NCI-H1417 (cell line): ENCODE measurements at places on chromosomes 12 and 14.
A peak's percentile ranks its signal among the peaks of the same experiment; 100 is the strongest.

- DNase-seq, result no peak
These were observed 35.5 kb upstream of the SFSWAP start for GRCh38 chr12:131675126-131676080.

DNA sequence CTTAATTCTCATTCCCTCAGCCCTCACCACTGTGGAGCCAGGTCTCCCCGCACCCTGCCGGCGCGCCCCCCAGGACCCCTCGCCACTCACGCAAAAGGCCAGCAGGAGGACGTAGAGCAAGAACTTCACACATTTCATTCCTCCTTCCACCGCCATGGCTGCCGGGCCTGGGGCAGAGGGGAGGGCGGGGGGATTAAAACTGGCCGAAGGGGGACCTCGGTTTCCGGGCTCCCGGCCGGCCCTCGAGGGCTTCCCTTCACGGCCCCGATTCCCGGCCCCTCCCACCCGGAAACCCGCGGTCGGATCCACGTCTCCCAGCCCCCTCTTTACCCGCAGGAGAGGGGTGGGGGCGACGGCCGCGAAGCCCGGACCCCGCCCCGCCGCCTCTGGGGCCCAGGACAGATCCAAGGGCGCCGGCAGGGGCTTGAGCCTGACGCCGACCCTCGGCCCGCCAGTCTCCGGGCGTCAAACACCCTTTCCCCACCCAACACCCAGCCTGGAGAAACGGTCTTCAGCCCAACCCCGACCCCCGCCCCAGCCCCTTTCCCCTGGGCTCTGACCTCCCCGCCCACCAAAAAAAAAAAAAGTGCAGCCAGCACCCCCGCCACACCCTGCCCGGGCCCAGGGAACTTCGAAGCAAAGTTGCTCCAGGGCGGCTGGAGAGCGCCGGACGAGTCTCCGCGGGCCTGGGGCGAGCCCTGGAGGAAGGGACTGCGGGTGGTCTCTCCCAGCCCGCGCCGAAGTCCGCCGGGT, 447 bp downstream of the CD63 start:
- DNase-seq, result peak; percentile 42

DNA sequence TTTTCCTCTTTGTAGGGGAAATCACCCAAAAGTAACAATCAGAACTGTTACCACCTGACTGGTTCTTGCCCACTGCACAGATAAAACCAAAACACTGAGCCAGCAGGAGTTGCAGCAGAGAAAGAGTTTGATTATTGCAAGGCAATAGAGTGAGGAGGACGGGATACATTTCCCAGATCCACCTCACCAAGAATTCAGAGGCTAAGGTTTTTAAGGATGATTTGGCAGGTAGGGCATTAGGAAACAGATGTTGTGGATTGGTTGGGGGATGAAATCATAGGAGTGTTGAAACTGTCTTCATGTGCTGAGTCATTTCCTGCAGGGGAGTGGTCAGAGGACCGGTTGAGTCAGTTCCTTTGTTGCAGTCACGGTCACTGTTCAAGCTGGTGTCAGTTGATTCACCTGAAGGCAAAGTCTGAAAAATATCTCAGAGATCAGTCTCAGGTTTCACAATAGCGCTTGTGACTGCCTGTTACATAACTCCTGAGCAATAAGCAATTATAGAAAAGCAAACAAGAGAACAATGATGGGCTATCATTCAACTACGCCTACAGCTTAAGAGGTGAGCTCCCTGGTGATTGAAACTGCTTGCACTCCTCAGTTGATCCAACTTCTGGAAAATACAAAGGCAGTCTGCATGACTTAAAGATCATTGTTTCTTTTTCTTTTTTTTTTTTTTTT, 20.3 kb upstream of the AMN1 start:
- peak; percentile 93 for DNase-seq

DNA sequence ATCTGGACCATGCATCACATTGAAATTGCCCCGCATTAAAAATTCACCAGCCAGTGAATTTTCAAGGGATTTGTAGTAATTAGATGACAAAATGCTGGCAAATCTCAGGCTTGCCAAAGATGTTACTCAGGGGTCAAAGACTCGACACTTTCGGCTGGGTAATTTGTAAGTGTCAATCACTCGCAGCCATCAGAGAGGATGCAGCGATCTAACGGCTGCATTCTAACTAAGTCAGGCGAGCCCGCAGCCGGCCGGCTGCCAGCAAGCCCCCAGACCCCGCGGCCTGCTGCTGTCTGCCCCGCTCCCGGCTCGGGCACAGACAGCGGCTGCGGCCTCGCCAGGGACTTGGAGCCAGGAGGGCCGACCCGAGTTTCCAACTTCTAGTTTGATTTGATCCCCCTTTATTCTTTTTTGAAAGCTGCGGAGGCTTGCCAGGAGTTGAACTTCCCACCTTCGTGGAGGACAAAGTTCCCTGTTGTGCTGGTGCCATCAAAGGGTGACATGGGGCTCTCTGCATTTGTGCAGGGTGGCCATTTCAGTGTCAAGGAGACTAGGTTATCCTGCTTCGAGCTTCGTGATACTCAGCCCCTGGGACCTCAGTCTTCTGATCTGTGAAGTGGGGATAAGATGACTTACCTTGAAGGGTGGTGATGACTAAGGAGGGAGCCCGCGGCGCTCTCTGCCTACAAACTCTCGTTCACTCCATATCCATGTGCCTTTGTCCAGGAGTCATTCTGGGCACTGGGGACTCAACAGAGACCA, 169.9 kb downstream of the RBM19 start:
- DNase-seq, result no peak

DNA sequence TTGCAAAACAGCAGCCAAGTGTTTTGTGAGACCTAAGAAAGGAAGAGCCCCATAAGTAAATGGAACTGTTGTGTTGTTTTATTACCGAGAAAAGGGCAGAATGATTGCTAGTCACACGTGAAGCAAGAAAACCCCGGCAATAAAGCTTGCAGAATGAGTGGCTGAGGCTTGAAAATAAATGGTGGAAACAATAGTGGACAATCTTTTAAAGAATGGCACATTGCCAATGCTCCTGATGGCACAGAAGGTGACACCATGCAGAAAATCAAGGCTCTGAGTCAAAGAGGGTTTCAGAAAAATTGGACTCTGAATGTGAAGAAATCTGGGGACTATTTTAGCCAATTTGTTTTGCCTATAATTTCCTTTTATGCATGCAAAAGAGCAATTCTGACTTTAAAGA, 4.0 kb upstream of the AQP2 start:
- no peak for DNase-seq

GRCh38 chr14:103312006-103312635, 21.9 kb upstream of the EIF5 start:
- no peak for DNase-seq

GRCh38 chr14:98958048-98958631, 313.9 kb downstream of the BCL11B start:
- DNase-seq, result no peak

DNA sequence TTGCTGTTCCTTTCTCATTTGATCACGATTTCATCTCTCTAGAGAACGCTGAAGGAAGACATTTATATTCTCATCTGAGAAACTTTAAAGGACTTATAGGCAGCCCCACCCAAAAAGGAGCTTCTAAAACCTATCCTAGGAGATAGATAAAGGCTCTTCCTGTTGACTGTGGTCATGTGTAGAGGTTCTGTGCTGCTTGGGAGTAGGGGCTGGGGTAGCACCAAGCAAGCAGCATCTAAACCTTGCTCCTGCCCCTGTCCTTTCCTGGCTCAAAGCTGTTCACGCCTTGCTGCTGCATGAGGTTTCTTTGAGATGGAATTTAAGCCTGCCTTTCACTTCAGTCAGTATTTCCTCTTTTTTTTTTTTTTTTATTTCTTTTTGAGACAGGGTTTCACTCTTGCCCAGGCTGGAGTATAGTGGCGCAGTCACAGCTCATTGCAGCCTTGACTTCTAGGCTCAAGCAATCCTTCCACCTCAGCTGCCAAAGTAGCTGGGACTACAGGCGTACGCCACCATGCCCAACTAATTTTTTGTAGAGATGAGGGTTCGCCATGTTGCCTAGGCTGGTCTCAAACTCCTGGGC, 41.4 kb downstream of the RAB35 start:
- DNase-seq, result no peak

- DNase-seq, result no peak
These were observed 42.2 kb downstream of the EGLN3 start for GRCh38 chr14:33908540-33909223.

DNA sequence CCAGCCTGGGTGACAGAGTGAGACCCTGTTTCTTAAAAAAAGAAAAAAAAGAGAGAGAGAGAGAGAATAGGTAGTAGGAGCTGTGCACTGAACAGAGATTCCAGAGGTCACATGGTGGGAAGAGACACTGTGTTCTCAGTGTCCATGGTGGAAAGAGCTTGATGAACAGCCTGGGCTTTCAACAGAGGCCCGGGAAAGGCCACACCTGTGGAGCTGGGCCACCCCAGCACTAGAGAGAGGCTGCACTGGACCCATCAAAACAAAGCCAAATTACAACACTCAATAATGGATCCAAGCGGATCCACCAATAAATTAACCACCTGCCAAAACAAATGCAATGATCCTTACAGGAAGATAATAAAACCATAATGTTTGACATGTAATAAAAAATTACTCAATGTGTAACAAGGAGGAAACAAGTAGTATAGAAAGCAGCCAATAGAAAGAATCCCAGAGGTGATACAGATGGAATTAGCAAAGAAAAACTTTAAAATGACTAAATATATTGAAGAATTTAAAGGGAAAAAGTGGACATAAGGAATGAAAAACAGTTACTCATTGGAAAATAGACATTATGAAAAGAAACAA, 44.8 kb upstream of the BCL2L14 start:
- peak; percentile 14 for DNase-seq

GRCh38 chr12:100114574-100114973, 28.1 kb downstream of the BLTP3B start:
- no peak for DNase-seq

- DNase-seq, result no peak
These were observed 109.5 kb downstream of the LGMN start for GRCh38 chr14:92638904-92639303.

DNA sequence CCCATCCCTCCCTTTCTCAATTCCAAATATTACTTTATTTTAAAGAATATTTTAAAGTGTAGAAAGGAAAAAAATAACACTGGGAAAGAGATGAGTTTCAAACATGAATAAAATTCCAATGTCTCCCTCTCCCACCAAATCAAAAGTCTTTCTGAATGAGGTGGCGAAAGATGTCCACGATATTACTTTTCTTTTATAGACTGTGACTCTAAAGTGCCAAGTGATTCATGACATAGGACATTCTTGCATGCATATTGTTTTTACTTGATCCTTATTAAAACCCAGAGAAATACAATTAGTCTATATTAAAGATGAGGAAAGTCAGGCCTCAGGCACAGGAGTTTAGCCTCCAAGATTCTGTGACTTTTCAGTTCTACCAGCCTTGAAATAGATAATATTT, 16.0 kb upstream of the LUM start:
- no peak for DNase-seq

DNA sequence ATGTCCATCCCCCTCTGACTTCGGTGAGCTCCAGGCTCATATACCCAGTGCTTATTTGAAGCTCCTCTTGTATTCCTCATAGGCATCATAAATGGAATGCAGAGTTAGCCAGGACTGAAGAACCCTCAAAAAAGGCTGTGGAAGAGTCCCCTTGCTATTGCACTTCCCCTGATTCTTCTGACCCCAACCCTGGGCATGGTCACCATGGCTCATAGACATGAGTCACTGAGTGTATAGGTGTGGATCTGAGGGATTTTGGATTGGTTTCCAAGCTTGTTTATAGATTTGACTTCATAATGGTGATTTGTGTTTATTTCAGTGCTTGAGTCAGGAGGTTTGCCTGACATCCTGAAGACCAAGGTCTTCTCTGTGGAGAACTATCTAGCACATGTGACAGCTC, 98.4 kb upstream of the SLC38A2 start:
- DNase-seq, result no peak

GRCh38 chr12:2666846-2667245, 127.9 kb upstream of the FKBP4 start:
- no peak for DNase-seq

GRCh38 chr12:26691234-26691970, 141.6 kb downstream of the ITPR2 start:
- peak; percentile 61 for DNase-seq

GRCh38 chr14:32078023-32078857, 1.1 kb downstream of the ARHGAP5 start:
- peak; percentile 88 for DNase-seq

DNA sequence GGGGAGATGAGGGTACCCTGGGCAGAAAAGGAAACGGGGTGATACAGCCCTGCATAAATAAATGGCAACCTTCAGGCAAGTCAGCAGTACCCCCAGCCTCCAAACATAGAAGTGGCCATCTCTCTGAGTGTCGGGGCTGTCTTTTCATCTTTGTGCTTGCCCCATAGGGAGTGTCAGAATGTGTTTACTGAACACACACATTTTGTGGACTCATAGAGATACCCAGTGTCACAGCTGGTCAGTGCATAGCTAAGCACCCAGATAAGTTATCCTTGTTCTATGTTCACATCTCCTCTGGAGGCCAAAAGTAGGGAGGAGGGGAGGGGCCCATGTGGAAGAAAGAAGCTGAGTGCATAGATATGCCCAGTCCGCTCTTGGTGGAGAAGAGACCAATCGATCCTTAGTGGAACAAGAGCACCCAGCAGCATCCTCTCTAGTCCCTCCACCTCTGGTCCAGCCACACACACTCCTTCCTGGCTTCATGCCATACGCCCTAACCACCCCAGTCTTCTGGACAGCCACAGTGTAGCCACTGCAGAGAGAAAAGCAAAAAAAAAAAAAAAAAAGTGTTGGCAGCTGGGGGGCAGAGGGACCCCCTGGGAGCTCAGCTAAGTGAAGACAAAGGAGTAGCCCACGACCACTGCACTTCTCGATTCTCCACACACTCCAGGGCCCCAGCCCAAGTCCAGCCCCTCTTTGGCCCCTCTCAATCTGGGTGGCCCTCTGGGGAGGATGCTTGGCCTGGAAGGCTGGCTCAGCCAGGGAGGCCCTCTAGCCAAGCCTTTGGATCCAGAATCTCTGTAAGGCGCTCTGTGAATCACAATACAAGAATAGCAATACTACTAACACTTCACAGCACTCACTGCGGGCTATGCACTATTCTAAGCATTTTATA, 2.6 kb downstream of the ITGA7 start:
- no peak for DNase-seq

GRCh38 chr14:90487031-90487430, 90.2 kb downstream of the CALM1 start:
- DNase-seq, result peak; percentile 83

DNA sequence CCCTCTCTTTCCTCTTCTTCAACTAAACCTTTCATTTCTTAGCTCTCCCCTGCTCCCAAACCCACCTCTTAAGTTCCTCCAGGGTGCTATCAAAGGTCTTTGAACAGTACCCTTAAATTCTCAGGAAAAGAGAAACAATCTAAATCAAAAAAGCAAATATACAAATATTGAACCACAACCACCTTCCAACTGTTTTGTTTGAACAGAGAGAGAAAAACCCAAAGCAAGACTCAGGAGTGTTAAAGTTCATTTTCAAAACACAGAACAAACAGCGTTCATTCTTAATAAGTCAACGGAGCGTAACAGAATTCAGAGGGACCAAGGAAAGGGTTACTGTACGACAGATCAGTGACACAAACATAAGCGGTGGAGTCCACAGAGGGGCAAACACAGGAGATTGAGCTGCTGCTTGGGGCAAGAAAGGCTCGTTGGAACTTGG, 73.3 kb downstream of the NDUFA12 start:
- DNase-seq, result no peak
